ENCODE measurements at places on chromosomes 6 and 20.
A peak's percentile ranks its signal among the peaks of the same experiment; 100 is the strongest.

DNA sequence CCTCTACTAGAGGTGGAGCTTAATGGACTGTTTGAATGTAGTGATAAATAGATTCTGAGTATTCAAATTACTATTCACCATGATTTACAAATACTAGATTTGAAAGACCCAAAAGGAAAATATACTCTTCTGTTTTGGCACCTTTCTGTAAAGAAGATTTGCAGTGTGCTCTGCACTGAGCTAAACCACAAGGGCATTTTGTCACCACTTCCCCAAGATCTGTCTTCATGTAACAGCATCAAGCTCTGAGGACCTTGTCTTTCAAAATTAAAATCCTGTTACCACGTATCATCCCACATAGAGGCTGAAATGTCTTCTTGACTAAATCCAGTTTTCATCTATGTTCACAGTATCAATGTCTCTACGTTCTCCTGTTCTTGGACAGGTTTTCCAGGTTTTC, 3.3 kb upstream of the PGK2 start:
- no peak for DNase-seq

DNA sequence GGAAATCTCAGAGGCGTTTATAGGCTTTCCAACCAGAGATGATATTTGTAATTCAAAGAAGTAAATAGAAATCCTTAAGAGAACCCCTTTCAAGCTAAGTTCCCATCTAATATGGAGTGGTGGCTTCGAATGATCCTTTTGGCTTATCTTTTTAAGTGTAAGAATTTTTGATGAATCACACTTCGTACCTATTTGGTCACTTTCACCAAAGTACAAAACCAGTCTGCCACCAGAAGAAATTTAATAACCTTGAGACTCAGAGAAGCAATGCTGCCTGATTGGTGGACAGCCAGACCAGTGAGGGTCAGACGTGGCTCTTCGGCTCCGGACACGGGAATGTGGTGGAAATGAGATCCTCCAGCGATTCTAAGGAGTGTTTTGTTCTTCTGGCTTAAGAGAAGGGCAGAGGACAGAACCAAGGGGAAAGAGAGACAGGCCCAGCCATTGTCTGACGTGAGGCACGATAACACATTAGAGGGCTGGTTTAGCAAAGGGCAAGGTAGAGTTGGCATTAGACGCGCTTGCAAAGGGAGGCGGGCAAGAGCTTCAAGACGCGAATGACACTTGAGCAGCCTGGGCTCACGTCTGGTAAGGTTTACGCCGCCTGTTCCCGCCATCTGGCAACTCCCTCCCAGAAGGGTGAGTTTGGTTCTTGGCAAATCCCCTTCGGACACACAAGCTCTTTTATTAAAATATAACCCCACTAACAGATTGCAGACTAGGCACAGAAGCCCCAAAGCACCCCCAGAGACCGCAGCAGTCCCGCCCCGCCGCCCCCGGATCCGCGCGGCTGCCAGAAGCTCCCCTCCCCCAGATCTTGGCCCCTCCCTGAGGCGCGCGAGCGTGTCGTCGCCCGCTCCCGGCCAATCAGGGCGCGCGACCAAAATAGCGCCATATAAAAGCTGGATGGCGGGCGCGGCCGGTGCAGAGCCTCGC, 50.0 kb upstream of the EZR start:
- DNase-seq = peak; percentile 99

DNA sequence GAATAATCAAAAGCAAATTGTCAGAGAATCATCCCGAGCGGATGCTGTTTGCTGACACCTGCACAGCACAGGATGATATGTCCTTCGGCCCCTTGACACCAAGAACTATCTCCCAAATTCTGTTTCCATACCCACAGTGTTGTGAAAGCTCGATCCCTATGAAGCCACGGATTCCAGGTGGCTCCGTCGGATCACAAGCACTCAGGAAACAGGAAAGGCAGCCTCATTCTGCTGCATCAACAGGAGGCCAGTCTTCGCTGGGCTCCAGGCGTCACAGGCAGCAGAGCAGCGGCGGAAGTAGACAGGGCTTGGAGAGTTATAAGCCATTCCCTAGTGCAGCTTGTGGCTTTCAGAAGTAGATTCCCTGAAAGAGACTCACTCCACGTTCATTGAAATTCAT, 342.3 kb downstream of the C6orf118 start:
- no peak for DNase-seq

DNA sequence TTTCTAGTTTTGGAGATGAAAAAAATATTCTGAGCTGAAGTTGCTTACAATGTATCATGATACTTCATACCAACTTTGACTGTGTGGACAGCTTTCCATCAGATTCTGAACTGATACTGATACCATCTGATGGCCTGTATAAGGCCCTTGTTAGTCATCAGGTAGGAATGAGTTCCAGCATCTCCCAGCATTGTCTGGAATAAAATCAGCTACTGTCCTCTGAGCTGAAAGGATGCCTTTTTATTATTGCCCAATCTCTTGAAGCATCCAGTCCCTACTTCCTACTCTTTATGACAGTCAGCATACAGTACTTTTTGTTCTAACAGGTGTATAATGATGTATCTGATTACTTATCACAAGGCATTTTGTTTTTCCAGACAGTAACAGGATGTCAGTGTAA, 70.6 kb upstream of the EYA4 start:
- DNase-seq = no peak

DNA sequence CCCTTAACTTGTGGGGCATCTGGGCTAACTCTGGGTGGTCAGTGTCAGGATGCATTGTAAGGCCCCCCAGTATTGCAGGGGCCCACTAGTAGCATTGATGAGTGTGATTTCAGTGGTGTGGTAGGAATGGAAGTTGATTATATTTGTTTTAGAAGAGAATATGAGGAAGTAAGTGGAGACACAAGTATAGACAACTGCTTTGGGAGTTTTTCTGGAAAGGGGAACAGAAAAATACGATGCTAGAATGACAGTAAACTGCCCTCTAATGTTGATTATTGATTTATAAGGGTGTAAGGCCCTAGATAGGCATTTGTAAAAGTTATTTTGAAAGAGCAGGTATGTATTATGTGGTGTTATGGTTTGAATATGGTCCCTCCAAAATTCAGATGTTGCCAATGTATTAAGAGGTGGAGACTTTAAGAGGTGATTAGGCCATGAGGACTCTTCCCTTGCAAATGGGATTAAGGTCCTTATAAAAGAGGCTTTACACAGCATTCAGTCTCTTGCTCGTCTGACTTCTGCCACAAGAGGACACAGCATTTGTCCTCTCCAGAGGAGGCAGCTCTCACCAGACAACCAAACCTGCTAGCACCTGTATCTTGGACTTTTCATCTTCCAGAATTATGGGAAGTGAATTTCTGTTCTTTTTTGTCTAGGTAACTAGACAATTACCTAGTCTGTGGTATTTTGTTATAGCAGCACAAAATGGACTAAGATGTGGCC, 135.9 kb upstream of the DTNBP1 start:
- no peak for DNase-seq
